T1000 (cell line): ENCODE measurements at places on chromosomes 3 and 15.
A peak's percentile ranks its signal among the peaks of the same experiment; 100 is the strongest.

DNA sequence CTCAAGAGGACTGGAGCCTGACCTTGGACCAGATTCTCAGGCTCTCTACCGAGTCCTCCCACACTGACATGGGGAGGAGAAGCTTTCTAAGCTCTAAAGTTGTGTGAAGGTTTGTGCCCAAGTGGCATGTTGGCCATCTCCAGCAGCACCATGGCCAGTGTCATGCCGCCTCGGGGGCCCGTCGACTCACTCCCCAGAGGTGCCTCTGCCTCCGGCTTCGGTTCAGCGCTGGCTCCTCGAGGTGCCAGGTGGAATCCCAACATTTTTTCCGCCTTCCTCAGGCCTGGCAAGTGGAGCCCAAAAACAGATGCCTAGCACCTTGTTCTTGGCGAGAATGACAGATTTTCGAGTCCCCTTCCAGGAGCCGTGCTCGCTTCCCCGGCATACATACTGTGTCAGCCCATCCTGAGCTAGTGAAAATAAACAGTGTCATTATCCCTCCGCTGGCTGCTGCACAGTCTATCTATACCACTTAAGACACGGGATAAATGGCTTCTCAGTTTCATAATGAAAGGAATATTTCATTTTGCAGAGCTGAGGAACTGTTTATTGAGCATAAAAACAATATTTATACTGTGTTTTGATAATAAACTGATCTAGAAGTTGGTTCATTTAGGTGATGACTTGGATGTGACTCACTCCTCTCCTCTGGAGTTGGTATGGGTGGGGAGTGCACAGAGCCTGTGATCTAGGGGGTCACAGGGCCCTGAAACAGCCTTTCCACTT, 328.5 kb upstream of the TLE3 start:
- no peak for DNase-seq

DNA sequence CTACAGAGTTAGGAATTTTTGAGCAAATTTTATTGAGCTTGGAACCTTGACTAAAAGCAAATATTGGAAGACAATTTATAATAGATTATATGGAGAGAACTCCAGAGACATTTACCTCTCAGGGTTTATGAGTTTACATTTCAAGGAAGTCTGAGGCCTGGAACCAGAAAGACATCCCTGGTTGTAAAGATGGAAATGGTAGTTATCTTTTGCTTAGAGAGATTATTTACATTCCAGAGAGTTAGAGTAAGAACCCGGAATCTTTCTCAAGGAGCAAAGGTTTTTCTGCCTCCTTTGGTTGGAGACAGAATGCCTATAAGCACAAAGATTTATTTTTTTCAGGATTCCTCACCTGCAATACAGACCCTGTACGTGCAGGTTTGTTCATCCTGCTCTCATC, 458.1 kb downstream of the TBL1XR1 start:
- no peak for DNase-seq

- DNase-seq: no peak
These were observed 8.7 kb upstream of the PLCL2 start for GRCh38 chr3:16875876-16876550.

GRCh38 chr15:48458876-48459275, 127.6 kb downstream of the DUT start:
- DNase-seq: no peak

DNA sequence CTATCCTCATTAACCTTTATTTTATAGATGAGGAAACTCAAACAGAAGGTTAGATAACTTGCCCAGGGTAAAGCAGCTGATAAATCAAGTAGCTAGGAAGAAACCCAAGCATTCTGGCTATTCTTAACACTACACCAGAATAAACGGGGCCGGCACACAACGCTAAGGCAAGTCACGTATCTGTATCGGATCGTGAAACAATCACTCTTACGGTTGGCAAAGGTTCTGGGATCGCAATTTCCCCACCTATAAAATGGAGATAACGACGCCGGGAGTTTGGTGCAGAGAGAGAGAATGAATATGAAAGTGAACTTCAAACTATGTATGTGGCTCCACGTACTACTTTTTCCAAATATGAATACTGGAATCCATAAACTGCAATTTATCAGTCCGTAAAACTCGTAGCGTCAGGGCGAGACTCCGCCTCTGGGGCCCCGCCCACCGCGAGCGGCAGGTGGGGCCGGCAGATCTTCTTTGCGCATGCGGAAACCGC, 252 bp upstream of the ARMC8 start:
- DNase-seq: no peak

DNA sequence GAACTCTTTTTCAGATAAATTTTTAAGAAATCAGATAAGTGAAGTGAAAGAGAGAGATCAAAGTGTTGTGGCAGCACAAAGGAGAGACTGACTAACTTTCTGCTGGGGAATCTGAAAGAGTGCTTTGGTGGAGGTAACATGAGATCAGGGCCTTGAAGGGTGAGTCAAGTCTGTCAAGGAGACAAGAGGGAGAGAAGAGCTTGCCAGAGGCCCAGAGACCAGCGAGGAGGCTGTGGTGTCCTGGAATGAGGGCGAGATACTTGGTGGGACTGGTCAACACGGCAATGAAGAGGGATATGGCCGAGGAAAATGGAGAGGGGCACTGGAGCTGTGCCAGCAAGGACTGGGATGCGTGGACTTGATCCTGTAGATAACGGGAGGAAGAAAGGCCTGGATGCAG, 4.6 kb downstream of the TADA3 start:
- no peak for DNase-seq

DNA sequence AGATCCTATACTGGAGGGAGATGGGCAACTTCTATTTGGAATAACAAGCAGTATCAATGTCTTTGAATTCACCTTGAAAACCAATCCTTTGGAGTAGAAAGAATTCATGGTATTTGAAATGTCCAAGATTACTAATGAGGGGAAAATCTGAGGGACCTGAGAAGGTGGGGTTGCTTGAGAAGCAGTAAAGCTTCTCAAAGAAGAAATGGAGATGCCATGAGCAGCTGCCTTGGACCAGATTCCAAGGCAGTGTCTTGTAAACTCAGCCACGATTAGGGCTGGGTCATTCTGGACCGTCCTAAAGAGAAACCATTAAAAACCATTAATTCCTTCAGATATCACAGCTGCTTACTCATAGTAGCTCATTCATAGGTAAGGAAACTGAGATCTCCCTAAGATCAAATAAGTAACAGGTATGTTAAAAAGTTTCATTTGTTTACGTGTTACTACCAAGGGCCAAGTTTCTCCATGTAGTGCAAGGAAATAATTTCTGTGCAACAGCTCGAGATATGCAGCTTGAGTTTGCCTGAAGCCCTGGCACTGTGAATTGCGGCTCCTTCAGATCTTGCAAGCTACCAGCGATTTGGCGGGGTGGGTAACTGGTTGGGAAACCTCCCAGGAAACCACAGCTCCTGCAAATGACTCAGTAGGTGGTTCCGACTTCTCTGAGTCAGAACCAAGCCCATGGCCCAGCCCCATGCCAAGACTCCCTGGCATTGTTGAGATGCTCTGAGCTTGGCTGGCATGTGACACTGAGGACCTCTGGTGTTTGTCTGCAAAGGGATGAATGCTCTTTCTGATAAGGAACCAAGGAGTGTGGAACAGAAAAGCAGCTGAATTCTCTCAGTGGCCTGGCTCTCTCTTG, 296.8 kb downstream of the RORA start:
- DNase-seq: peak; percentile 84

DNA sequence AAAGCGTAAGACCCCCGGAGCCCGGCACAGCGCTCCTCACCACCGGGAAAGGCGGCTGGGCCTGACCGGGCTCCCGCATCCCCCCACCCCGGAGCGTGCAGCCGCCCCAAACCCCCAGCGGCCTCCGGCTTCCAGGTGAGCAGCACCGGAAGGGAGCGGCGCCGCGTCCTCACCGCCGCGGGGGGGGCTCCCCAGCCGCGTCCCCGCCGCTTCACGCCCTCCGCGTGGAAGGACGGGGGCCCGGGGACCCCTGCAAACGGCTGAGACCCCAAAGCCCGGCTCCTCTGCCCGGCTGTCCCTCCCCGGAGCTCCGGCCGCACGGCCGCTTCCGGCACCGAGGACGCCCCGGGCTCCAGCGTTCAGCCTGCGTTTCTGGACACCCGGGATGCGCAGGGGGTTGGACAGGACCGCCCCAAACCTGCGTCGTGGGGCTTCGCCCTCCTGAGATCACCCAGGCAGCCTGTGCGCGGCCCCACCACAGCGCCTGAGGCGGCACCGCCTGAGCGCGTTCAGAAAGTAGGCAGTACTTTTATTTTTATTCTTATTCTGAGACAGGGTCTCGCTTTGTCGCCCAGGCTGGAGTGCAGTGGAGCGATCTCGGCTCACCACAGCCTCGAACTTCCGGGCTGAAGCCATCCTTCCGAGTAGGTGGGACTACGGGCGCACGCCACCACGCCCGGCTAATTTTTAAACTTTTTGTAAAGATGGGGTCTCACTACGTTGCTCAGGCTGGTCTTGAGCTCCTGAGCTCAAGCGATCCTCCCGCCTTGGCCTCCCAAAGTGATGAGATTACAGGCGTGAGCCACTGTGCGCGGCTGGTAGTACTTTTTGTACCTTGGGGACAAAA, 51.6 kb upstream of the BLM start:
- no peak for DNase-seq

DNA sequence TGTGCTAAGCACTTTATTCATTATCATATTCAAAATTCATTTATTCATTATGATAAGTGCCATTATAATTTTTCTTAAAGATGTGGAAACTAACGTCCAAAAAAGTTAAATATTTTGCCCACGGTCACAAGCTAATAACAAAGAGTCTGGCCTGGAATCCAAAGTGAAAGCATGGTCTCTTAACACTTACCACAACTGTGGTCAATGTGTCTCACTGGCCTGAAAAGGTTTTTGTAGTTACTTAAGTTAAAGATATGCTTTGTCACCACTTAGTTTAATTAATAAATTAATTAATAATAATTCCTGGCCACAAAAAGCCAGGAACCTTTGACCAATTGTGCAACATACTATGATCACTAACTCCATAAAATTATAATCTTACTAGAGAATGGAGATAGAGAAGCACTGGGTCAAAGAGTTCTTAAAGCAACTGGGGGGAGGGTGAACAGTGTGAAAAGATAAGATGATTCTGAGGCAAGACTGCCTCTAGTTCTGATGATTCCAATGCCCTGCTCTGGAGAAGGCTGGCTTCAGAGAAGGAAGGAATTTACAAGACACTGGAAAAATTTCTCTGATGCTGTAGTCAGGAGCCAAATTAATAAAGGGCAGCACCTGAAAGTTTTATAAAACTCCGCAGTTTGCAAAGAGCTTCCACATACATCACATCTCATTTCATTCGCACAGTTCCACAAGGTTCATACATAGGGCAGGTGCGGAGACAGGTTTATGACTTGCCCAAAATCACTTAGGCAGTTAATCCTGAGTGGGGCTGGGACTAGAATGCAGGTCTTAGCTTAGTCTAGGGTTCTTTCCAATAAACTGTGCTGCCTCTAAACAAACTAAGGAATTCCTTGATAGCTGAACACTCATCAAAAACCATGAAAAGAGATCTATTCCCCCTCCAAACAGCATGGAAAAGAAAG, 32.5 kb downstream of the NPTN start:
- no peak for DNase-seq

- DNase-seq: no peak
These were observed 39.6 kb downstream of the CORO2B start for GRCh38 chr15:68618394-68618793.

- peak; percentile 24 for DNase-seq
These were observed 255.4 kb upstream of the ARPP21 start for GRCh38 chr3:35383719-35384555.

DNA sequence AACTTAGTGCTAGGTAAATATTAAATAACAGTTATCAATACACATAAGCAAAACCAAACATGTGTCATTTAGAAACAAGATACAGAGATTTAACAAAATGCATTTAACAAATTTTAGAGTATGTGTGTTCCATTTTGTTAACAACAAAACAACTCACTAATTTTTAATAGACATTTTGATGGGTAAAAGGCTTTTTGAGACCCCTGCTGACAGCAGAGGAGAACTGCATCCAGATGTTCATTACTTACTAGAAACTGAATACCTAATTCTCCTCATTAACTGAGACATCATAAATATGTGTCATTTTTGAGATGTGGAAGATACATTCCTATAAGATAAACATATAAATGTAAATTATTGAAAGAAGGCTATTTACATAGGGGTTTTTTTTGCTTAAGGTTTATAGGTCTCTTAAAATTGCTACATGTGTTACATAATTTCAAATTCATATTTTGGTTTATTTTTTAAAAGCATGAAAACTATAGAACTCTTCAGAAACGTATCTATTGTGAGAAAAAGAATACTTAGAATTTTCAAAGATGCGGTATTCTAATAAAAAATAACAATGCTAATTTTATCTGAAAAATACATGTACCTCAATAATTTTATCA, 1009.8 kb downstream of the TUSC7 start:
- DNase-seq: no peak

GRCh38 chr3:71180524-71180923, 403.0 kb downstream of the FOXP1 start:
- no peak for DNase-seq

DNA sequence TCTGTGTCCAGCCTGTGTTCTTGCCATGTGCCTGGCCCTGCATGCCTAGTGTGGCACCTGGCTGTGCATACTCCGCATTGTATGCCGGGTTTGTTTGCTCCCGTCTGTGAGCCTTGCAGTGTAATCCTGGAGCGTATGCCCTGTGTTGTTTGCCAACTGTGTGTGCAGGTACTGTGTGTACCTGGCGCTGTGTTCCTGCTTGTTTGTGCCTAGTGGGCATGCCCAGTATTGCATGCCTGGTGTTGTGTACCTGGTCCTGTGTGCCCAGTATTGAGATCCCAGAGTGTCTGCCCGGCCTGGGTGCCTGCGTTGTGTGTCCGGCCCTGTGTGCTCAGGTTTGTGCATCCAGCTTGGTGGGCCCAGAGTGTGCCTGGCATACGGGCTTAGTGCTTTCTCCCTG, 54.5 kb upstream of the CHRNA7 start:
- no peak for DNase-seq

DNA sequence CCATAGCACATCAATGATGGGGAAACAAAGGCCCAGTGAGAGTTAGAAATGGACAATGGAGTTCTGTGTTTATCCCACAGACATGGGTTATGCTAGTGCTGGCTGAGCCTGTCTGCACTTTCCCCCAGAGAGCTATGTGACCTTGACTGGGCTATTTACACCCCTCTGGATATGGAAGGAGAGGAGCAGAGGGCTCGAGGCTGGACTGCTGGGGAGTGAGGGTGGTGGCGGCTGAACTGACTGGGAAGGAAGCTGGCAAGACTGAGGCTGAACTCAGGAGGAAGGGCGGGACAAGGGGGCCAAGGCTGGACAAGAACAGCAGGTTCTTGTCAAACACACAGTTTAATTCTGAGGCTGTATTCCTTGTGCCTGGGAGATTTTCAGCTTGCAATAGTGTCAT, 10.8 kb upstream of the INSYN1 start:
- DNase-seq: no peak

DNA sequence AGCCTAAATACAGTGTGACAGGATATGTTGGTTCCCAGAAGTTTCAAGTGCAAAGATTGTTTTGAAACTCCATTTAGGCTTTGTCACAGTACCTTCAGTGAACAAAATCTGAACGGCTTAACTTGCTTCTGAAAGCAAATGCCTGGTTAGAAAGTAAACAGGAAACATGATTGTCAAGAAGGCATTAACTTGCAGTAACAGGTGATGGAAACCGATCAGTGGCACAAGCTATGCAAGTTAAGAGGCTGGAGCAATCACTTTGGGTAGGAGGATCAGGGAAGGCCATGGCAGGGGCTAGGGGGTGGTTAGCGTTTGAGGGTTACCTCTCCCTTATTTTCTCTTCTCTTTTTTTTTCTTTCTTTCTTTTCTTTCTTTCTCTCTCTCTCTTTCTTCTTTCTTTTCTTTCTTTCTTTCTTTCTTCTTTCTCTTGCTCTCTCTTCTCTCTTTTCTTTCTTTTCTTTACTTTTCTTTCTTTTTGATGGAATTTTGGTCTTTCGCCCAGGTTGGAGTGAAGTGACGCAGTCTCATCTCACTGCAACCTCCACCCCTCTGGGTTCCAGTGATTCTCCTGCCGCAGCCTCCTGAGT, 2.4 kb downstream of the HYKK start:
- no peak for DNase-seq
